Stimulated activated CD8-positive, alpha-beta memory T cell treated with anti-CD3 and anti-CD28 coated beads, Interleukin-2, amount 100 ng/mL, for 48 hours (primary cell): ENCODE measurements at places on chromosomes 5 and 9.

- no peak for DNase-seq
These were observed 52.0 kb upstream of the SLIT3 start for GRCh38 chr5:169352901-169353300.

GRCh38 chr5:129652349-129653056, 95.4 kb upstream of the MINAR2 start:
- no peak for DNase-seq

DNA sequence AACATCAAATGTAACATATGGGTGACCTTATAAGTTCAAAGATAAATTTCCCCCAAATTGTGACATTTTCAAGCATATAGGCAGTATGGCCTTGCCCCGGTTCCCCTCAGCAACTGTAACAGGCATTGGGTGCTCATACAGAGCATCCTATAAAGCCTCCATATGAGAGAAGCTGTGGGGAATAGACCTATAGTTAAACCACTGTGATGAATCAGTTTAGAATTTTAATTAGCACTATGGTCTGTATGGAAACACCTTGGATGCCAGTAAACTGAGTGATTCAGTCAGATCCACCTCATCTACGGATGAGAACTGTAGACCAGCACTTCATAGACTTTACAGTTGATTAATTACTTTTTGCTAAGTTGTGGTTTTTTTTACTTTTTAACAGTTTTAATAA, 79.4 kb downstream of the ERCC6L2 start:
- DNase-seq, result no peak

DNA sequence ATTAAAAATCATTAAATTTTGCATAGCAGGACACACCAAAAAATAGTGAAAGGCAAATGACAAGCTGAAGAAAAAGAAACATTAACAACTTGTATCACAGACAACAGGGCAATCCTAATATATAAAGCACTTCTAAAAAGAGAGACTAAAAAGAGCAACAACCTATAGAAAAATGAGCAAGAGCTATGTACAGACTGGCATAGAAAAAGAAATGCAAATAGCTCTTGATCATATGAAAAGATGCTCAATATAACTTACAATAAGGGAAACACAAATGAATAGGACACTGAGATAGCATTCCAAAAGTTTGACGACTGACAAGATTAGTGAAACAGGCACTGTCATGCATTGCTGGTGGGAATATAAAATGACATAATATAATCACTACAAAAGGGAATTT, 235.9 kb downstream of the SEC61B start:
- no peak for DNase-seq

- DNase-seq, result peak; percentile 77
These were observed 746 bp downstream of the CAST start for GRCh38 chr5:96662725-96663518.

DNA sequence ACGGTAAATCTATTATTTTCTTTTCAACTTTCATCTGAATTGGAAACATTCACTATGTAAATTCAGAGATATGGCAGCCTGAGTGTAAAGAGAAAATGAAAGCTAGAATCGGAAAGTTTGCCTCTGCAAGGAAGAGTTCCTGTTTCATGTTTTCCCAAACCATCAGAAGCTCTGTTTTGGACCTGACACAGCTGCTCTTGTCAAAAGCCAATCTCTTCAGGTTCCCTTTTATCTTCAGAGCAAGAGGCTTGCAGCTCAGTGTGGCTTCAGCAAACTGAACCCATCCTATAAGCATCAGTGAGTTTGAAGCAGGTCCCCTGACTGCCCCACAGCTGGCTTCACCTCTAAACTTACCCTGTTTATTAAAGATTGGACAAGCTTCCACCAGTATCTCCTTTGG, 1099.7 kb downstream of the DTWD2 start:
- DNase-seq, result no peak

DNA sequence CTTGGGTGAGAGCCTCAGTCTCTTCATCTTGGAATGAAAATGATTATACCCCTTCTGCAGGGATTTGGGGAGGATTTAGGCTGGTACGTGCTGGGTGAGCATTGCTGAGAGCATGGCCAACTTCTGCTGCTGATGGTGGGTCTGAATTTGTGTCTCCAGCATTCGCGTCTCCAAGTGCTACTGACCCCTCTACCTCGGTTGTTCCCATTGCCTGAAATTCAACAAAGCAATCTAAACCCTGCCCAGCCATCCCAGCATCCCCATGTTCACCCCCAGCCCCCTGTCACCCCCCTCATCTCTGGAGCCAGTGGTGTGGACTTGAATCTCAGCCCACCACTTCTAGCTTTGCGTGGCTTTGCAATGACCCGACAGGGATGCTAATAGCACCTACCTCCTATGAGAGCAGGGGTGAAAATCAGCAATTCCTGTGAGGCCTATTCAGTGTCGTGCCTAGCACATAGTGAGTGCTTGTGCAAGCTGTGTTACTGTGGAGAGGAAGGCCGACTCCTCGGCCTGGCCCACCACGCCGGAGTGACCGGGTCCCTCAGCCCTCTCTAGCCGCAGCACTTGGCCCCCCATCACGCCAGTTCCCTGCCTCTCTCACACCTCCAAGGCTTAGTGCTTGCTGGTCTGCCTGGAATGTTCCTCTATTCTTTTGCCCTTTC, 43.4 kb upstream of the SH3PXD2B start:
- DNase-seq, result no peak

GRCh38 chr5:56055287-56055686, 60.5 kb upstream of the IL6ST start:
- DNase-seq, result no peak

- DNase-seq, result no peak
These were observed 46.8 kb upstream of the CD180 start for GRCh38 chr5:67243349-67243748.

- DNase-seq, result no peak
These were observed 107.1 kb upstream of the TAS2R1 start for GRCh38 chr5:9737265-9737664.

DNA sequence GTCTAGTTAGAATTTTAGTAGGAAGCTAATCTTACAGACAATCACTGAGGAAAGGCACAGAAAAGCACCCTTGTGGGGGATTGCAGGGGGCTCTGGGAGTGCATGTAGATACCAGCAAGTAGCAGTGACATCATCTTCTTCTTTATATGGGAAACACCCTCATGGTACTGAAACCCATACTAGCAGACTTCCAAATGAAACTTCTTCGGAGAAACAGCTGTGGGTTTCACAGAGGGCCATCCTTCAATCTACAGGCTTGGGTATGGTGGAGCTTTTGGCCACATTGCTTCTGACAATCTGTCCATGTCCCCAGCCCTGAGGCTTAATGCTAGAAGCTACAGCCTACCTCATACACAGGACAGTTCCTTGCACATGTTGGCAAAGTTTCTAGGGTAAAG, 165.2 kb upstream of the NFIB start:
- DNase-seq, result no peak

DNA sequence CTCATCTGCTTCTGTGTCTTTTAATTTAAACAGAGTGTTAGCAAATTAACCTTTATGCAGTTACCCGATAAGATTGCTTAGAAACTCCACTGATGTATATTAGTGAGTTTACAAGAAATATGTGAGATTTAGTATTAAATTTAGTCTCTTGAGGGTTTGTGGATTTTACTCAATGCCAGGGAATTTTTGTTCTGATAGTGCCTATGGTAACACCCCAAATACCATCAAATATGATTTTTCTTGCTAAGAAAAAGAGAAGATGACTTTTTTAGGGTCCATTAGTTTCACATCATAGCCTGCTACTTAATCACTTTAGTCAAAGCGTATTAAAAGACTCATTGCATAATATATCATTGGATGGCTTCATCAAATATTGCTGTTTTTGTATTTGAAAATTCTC, 224.9 kb downstream of the PCSK5 start:
- no peak for DNase-seq

GRCh38 chr5:143678148-143678905, 133.6 kb upstream of the HMHB1 start:
- DNase-seq, result no peak

- no peak for DNase-seq
These were observed 205.8 kb downstream of the DEPDC1B start for GRCh38 chr5:60494144-60494543.

GRCh38 chr5:194102-194501, 2.8 kb downstream of the LRRC14B start:
- no peak for DNase-seq

DNA sequence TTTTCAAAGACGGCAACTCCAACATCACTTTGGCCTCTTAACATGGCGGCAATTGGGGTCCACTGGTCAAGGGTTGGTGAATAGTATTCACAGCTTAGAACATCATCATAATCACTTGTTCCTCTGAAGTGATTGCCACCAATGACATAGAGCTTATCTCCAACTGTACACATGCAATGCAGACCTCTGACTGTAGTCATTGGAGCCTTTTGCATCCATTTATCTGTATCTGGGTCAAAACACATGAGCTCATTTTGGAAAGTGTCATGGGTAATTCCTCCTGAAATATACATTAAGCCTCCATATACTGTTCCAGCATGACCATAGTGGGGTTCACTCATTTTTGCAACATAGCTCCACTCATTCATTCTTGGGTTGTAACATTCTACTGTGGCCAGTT, 2.0 kb downstream of the KLHL9 start:
- DNase-seq, result no peak

GRCh38 chr5:158413122-158413680, 554.3 kb upstream of the CLINT1 start:
- no peak for DNase-seq

- DNase-seq, result no peak
These were observed 143.7 kb upstream of the SLC30A5 start for GRCh38 chr5:68950125-68950524.

GRCh38 chr9:92607773-92608172, 62.2 kb downstream of the IPPK start:
- DNase-seq, result no peak

- DNase-seq, result no peak
These were observed 8.5 kb downstream of the SPINK9 start for GRCh38 chr5:148343603-148344487.

- no peak for DNase-seq
These were observed 61.8 kb downstream of the PTBP3 start for GRCh38 chr9:112271466-112272098.

DNA sequence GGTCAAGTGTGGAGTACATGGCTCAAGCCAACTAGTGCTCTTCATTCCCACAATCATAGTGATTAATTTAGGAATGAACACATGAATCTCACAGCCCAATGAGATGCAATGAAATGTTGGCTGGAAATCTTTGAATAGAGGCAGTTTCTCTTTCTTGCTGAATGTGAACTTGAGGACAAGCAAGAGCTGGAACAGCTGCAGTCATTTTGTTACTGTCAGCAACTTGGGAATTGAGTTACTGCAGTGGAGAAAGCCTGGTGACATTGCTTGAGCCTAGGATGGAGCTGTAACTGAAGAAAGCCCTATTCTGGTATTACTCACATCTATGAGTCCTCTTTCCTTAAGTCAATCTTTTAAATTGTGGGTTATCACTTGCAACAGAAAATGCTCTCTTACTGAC, 62.3 kb downstream of the YIPF5 start:
- DNase-seq, result no peak
